GM23248 (cell line): ENCODE measurements at places on chromosomes 6 and 20.
A peak's percentile ranks its signal among the peaks of the same experiment; 100 is the strongest.

DNA sequence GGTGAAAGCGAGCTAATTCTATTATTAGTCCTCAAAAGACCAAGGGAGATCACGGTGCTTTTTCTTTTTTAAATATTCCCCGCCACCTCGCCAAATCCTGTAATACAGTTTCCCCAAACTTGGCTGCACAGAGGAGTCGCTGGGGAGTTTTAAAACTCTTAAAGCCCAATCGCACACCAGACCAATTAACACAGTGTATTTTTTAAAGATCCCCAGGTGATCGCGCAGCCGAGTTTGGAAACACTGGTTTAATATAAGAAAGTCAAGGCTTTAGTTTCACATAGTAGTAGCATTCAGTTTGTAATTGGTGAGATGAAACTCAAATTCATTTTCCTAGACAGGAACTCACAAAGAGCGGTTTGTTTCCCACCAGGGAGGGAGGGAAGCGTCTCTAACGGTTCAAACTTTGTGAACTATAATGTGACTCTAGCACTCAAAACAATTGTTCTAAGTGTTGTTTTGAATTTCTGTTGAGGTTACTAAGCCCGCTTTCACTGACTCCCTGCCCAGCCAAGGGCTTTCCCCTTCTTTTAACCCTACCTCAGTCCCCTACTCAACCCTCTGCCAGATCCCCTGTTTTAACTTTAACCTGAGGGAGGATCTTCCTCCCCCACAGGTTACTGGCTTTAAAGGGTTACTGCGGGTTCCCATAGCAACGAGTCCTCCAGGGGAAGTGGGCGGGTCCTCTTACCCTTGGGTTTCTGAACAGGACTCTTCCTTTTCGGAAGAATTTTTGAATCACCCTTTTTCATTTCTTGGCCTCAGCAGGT is 25.7 kb upstream of the BTBD3 start:
- peak; percentile 89 for DNase-seq

DNA sequence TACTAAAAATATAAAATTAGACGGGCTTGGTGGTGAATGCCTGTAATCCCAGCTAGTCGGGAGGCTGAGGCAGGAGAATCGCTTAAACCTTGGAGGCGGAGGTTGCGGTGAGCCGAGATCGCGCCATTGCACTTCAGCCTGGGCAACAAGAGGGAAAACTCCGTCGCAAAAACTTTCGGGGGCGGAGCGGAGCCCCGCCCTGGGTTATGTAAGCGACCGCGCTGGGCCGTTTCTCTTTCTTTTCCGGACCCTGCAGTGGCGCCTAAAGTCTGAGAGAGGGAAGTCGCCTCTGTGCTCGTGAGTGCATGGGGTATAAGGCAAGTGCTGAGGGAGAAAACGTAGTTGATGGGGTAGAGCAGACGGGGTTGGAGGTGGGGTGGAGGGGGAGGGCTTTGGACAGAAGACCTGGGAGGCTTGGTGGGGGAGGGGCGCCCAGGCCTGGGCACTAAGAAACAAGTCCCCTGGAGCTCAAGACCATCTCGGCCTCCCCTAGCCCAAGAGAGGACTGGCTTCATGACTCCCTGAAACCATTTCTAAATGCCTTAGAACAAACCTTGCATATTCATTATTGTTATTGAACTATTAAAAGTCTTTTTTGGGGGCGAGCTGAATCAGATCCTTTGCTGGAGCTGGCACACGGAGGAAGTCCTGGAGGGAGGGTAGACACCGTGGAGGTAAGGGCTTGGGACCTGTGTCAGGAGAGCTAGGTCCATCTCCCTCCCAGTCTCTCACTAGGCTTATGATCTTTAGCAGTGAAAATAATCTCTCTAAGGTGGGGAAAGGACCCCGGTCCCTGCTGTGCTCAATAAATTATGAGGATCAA is 2.7 kb upstream of the MICA start:
- peak; percentile 84 for DNase-seq

GRCh38 chr6:21438986-21439352 is 154.6 kb upstream of the SOX4 start:
- peak; percentile 22 for DNase-seq

DNA sequence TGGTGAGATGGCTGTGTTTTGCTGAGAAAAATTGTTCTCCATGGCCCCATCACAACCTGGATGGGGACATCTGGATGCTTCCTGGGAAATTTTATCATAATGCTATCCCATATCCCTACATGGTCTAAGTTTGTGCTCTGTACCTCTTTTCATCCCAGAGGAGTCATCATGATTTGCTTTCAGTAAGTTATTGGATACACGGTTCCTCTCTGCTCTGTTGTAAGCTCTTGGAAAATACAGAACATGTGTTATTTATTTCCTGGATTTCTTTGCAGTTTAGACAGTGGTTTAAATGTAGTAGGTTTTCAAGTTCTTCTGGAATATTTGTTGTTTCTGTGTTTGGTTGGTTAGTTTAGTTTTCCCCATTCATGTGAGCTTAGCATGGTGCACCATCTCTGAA is 129.2 kb upstream of the ECI2 start:
- peak; percentile 3 for DNase-seq

GRCh38 chr6:135883045-135883444 is 31.5 kb downstream of the PDE7B start:
- DNase-seq = no peak

DNA sequence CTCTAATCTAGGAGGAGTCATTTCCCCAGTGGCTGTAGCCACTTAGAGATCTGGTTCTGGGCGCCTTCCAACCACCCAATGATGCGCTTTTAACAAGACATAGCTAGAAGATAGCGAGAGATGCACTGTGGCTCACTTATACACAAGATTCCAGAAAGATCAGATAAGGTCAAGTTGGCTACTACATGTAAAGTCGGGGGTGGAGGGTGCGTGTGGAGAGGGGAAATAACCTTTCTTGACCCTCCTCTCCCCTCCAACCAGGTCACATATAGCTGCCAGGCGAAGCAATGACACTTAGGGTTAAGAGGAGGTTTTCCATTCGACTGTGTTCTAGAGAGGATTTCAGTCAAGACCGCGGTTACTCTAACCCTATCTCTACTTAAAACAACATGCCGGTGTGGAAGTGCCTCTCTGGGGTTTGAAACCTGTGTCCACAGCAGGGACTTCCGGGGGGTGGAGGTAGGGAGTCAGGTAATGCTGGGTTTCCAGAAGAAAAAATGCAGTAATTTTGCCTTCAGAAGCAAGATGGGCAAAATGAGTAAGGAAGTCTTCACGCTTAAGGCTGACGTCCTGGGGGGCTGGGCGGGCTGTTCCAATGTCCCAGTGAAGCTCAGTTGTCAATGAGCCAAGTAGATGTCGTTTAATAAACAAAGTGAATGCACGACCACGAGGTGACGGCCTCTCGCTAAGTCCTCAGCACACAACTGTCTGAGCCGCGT is 1.8 kb upstream of the SIM1 start:
- DNase-seq = no peak

DNA sequence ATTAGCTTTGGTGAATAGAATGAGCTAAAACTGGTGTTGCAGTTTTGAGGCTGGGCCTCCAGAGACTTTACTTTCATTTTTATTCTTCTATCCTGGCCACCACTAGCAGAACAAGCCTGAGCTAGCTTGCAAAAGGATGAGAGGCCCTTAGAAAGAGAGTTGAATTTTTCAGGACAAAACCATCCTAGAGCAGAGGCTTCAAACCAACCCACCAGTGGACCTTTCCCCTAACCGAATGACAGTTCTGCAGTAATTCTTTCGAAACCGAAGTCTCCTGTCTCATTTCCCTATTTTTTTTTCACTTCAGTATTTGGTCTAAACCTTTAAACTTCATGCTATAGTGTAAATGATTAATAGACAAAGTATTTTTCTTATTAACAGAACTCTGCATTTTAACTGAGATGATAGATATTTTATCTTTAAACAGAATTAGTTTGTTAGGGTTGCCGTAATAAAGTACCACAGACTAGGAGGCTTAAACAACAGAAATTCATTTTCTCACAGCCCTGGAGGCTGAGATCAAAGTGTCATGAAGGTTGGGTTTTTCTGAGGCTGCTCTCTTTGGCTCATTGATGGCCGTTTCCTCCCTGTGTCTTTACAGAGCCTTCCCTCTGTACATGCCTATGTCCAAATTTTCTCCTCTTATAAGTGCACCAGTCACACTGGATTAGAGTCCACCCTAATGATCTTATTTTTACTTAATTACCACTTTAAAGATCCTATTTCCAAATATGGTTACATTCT is 80.6 kb upstream of the PAK5 start:
- no peak for DNase-seq

GRCh38 chr20:36147690-36148089 is 6.8 kb upstream of the EPB41L1 start:
- DNase-seq = peak; percentile 63

DNA sequence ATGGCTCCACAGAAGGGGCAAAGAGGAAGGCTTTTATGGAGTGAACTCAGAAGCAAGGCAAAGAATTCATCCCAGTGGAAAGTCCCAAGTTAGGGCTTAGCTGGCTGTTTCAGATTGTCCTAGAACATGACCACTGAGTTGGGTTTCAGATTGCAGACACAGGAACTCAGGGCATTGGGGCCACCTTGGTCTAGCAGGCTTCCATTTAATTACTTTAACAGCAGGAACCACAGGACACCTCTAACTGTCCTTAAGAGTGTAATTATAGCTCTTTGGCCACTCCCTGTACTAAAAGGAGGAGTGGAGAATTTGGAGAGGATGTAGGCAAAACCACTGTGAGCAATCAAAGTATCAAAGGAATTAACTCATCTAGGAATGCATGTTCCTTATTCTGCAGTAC is 150.6 kb upstream of the AGPAT4 start:
- DNase-seq = no peak

DNA sequence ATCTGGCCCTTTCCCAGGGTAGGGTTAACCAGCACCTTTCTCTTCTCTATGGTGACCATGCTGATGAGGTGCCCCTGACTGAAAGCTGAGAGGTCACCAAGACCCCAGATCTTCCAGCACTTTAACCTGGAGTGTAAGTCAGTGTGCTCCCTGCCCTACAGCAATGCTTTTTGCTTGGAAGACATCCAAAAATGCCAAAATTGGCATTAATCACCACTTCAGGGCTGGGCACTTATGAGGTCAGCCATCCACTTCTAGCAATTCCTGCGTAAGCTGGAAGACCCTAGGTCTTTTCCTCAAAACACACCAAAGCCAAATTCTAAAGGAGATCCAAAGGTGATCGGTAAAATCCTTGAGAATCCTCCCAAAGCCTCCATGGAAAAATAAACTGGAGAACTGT is 81.2 kb upstream of the LOC128125822 start:
- DNase-seq = no peak

DNA sequence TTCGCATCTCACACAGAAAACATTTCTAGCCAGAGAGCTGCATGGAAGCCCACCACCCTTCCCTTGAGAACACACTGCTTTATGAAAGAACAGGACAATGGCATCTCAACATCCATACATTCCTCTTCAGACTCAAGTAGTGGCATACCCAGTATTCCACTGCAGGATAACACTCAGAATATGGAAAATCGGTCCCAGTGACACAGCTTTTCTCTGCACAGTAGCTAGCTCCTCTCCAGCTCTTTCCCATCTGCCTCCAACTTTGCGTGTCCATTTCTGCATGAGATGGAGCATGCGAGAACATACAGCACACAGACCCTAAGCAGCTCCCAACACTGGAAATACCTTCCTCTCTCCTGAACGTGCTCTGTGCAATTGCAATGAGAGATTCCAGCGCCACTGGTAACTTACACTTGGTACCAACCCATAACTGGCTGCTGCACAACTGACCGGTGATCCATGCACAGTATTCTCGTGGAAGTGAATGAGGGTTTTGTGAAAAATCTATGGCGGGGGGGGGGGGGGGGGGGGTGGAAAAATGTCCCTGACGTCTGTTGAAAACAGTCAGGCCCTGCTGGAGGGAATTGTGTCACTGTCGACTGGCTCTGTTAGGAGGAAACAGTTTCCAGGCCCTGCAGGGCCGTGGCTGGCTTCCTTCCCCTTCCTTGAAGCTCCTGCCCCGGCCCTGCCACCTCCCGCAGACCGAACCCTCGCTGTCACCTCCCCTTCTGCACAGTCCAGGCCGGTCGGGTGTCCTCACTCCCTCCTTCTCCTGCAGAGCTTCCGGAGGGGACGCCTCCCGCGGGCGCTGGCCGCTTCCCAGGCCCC is 265.9 kb upstream of the QKI start:
- no peak for DNase-seq

- DNase-seq = no peak
Measured at GRCh38 chr6:142714951-142715785, 229.8 kb downstream of the HIVEP2 start.

DNA sequence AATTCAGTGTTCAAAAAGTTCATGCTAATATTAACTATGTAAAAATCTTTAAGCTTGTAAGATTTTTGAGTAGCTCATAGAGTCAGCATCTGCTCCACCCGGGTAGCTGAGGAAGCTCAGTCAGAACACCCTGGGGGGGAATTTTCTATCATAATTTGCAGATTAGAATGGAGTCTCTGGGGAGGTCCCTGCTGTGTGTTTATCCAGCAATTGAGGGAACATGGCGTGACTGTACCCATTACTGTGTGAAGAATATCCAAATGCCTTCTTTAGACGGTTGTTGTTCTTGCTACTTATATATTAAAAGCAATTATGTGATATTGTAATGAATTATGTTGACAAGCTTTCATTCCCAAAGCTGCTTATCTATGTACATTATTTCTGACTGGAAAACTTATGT is 64.8 kb downstream of the AIG1 start:
- DNase-seq = no peak

DNA sequence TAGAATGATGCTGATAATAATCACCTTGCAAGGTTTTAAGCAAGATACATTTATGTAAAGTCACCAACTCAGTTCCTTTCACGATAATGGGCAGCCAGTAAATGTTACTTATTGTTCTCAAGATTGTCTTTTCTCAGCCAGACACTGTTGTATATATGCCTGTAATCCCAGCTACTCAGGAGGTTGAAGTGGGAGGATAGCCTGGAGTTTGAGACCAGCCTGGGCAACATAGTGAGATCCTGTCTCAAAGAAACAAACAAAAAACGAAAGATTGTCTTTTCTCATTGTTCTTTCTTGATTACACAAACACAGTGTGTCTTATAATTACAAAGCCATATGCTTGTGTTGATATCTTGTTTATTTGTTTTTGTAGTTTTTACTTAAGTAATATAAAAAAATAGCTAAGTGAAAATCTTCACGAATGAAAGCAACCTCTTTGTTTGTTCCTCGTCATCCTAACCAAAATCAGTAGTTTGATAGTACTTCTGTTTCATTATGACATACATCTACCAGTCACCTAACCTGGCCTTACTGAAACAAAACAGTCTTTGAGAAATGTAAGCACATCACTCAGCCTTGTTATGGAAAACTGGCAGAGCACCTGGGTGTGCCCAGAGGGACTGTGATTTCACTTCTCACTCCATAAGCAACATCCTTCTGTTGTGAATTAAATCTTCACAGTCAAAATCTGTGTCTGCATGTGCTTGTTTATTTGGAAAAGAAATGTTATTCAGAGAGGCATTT is 436.2 kb upstream of the SOX4 start:
- no peak for DNase-seq
